T-helper 2 cell treated with Interferon-gamma antibody and Interleukin-4, amounts not matched to agents 5 μg/mL and 100 μg/mL, for 36 hours (primary cell): ENCODE measurements at places on chromosomes 2 and 18.
A peak's percentile ranks its signal among the peaks of the same experiment; 100 is the strongest.

DNA sequence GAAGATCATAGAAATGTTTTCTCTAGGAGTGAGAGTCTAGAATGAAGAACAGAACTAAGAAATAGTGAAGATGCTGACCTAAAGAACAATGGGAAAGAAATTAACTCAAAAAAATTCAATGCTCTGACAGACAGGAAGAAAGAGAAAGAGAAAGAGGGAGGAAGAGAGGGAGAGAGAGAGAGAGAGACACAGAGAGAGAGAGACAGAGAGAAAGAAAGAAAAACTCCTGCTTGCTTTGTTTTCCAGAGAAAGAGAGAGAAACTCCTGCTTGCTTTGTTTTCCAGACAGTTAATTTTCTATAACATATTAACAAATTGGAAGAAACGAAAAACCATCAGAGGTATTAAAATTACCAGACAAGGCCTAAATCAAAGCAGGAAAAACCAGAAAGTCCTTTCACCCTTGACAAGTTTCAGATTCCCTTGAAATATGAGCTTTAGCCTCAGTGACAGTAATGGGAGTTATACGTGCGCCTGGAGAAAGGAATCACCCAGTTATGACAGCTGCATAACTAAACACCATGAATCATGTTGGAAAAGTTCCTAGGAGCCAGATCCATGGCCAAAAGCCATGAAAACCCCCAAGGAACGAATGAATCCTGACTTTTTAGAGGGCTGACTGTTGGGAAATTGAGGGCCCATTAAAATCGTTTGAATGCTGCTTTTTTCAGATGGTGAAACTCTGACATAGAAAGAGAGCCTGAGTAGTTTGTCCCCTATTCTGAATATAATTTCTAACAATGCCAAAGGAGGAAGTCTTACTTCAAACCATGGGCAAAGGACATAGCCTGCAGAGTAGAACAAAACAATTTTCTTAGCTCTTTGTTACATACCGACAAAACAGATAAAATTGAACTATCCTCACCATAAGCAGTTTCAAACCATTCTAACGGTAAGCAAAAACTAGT, 228.6 kb upstream of the CHST9 start:
- DNase-seq = no peak

- DNase-seq = no peak
These were observed 48.5 kb downstream of the ARL6IP6 start for GRCh38 chr2:152766928-152767327.

DNA sequence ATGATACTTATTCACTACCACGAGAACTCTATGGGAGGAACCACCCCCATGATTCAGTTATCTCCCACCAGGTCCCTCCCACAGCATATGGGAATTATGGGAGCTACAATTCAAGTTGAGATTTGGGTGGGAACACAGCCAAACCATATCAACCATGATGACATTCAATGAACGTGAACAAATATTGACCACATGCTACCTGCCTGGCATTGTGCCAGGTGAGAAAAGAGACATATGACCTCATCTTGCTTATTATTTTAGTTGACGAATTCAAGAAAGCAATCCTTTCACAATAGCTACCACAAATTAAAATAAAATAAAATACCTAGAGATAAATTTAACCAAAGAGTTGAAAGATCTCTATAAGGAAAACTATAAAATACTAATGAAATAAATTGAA, 286.5 kb upstream of the CRIM1 start:
- DNase-seq = no peak

GRCh38 chr2:218015586-218016521, 13.1 kb upstream of the TNS1 start:
- DNase-seq = no peak

DNA sequence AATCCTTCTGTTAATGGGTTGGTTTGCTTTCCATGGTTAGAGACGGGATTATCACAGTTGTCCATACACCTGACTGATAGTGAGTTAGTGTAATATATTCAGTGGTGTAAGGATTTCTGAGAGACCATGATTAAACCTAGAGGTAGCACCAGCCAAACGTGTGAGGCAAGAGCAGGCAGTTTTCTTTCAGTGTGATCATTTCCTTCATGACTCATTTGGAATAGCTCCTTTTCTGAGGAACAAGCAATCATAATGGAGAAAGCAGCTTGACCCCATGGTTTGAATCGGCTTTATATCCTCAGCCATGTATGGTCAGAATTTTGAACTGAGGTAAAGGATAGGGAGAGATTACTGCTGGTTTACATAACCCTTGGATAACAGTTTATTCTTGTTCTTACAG, 2.9 kb downstream of the MXD1 start:
- DNase-seq = no peak

DNA sequence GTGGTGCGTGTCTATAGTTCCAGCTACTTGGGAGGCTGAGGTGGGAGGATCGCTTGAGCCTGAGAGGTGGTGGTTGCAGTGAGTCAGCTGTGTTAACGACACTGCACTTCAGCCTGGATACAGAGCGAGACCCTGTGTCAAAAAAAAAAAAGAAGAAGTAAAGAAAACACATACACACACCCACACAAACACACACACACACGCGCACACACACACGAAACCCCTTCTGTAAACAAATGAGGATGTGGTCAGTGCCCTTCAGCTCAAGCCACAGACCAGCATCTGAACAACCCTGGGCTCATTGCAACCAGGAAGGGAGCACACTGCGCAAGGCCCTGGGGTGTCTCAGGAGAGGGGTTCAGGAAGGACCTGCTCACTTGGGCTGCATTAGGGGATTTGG, 47.9 kb upstream of the KCNF1 start:
- DNase-seq = no peak

DNA sequence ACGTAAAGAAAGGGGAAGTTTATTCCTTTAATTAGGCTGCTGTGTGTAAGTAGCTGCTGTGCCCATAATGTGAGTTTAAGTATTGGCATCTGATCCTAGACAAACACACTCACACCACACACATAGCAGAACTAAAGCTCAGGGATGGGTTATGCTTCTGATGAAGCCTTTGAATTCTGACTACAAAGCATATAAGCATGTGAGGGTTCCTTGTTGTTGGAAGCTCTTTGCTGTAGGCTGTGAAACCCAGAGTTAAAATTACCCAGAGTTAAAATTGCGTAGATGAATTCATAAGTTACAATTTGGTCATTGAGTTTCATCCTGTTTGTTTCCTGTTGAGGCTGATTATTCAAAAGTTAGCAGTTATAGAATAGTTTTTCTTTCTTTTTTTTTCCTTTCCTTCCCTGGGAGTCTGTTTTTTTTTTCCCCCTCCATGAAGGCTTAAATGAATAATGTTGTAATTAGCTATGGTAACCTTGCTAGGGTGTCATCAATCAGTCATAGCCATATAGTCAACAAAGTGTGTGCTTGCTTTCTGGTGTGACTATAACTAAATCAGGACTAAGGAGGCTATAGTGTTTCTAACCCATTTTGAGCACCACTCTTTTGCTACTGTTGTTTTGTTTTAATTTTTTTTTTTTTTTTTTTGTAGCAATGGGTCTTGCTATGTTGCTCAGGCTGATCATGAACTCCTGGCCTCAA, 426.1 kb downstream of the PARD3B start:
- no peak for DNase-seq

GRCh38 chr2:240405133-240405532, 30.3 kb upstream of the GPC1 start:
- DNase-seq = no peak

GRCh38 chr2:36367895-36368353, 12.3 kb downstream of the CRIM1 start:
- no peak for DNase-seq

- no peak for DNase-seq
These were observed 126.1 kb downstream of the RTN4 start for GRCh38 chr2:54924121-54924520.

DNA sequence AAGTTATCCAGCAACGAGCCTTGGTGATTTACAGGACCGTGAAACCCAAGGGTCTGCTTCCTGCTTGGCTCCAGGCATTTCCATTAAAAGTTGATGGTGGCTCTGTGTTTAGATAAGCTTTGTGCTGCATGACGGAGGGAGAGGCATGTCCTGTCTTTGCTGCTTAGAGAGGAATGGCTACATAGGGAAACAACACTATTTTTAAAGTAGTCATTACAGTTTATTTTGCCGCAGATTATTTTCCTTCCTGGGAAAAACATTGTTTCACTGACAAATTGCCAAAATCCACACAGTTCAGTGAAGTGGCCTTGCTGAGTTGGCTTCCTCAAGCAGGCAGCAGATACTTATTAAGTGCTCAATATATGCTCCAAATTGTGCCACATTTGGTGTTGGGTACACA, 98.5 kb downstream of the THSD7B start:
- no peak for DNase-seq

- no peak for DNase-seq
These were observed 190.4 kb downstream of the SNTG2 start for GRCh38 chr2:1141079-1141478.

- no peak for DNase-seq
These were observed 186.0 kb upstream of the RMP24 start for GRCh38 chr18:35786365-35787042.

DNA sequence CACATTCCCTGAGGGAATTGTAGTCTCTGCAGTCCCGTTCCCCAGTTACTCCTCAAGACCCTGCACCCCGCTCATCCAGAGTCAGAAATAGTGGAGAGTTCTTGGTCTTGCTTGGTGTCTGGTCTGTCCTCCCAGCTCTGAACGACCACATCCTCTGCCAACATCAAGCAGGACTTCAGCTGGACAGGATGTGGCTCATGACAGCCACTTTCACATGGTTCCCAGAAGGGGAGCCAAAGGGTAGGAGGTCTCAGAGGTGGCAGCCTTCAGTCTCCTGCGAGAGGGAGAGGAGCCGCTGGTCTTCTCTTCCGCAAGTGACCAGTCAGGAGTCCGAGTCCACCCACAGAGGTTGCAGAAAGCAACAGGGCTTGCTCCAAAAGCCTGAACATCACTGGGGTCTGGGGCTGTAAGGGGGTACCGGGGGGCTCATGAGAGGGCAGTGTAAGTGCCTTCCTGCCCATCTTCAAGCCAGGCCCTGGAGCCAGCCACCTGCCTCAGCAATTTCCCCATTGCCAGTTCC, 29.8 kb downstream of the B3GNT7 start:
- DNase-seq = no peak

GRCh38 chr18:50014606-50015005, 180.3 kb downstream of the MYO5B start:
- DNase-seq = no peak

DNA sequence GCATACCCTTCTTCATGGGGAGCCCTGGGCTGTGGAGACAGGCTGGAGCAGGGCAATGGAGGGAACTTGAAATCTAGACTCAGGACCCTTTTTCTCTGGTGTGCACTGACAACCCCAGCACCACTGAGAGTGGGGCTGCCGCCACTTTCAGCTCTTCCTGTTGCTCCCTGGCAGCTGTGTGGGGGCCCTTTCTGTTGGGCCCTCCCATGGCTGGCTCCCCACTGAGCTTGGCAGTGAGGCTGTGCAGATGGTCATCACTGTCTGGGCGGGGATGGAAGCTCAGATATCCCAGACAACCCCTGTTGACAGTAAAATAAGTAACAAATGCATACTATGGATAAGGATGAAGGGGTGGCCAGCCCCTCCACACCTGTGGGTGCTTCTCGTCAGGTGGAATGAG, 6.7 kb downstream of the MYO7B start:
- no peak for DNase-seq

GRCh38 chr2:231785822-231786176, 446 bp upstream of the COPS7B start:
- no peak for DNase-seq

DNA sequence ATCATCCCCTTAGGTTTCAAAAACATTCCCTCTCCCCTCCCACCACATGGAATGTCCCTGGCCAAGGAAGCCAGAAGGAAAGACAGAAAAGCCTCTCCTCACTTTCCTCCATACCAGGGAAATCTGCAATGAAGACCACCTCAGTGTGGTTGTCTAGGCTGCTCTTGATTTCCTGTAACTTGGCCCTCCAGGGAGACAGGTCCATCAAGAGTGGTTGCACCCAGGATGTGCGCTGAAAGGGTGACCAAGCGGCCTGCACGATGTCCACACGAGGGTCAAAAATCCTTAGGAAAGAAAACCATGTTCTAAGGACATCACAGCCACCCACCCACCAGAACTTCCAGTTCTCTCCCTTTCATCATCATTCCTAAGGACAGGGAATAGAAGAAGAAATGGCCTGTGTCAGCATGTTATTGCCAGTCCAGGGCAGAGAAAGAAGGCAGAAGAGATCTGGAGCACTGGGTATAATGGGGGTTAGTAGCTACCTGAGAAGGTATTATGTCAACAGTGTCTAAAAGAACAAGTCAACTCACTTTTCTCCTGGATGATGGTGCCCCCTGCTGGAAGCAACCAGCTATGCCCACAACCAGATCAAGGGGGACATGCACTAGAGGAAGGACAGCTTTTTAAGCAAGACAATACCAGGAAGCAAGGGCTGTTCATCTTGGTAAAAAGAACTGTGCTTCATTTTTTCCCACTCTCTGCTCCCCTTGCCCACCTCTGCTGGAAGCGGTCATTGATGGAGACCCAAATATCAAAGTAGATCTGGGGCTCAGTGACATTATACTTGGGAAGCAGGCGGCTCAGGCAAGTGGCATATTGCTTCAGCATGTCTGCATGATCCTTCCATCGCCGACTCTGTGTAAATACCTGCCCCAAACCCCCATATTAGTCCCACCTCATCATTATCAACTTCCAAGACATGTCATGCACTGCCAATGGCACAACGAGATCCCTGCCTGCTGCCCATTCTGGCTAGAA, 9.3 kb downstream of the GGCX start:
- peak; percentile 71 for DNase-seq

GRCh38 chr2:174554529-174555150, 43.0 kb downstream of the WIPF1 start:
- DNase-seq = no peak

DNA sequence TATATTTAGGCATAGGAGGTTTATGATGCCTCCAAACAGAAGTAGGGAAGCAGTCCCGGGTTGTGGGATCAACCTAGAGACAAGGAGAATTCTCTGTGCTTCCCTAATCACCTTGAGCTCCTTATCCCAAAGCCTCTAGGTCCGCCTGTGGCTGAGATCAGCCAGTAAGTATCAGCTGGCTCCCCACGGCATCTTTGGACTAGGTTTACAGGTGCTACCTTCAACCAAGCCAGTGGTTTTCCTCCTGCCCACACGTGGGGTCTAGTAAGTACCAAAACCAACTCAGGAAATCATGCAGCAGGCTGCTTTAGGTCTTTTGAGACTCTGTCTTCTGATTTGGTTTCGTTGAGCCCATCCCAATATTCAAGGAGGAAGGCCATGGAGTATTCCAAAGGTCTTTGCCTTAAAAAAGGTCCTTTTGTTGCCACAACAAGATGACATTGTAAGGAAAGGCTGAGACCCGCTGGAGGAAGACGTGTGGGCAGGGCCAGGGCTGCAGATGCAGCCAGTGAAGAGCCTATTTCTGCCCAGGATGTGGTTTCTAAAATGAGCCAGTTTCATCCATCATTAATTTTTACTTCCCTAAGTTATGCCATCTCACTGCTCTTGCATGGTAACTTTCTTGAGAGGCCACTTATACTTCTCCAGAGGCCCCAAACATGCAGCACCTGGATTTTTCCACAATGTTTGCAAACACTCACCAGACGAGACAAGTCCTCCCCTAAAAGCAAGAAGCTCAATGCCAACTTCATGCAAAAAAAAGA, 248.7 kb downstream of the RNF152 start:
- no peak for DNase-seq

DNA sequence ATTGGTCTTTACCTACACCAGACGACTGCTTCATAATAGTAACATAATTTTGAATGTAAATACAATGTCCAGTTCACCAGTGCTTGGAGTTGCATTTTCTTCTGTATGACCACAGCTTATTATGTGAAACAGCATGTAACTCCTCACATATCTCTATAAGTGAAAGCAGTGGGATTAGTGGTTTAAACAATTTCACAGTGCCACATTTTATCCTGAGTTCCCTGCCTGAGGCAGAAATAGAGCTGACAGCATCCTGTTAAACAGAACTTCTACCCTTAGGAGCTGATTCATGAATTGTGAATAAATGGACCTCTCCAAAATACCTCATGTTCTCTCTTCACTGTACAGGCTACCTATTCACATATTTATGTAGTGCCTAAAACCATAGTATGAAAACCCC, 542.3 kb upstream of the VWC2L start:
- no peak for DNase-seq
